ENCODE measurements at places on chromosomes 6 and 20.

- no peak for DNase-seq
Observed at GRCh38 chr20:36543184-36544133, 2.1 kb downstream of the MYL9 start.

GRCh38 chr6:134954272-134955000 is 4.5 kb upstream of the ALDH8A1 start:
- DNase-seq: no peak

GRCh38 chr6:167296902-167297301 is 5.8 kb downstream of the UNC93A start:
- DNase-seq: no peak

- DNase-seq: no peak
Observed at GRCh38 chr6:16989382-16989781, 112.5 kb upstream of the STMND1 start.

GRCh38 chr20:16299897-16300296 is 273.4 kb downstream of the KIF16B start:
- no peak for DNase-seq

GRCh38 chr6:4345543-4345942 is 210.2 kb upstream of the ECI2 start:
- no peak for DNase-seq

GRCh38 chr6:84242265-84242664 is 14.8 kb upstream of the CEP162 start:
- no peak for DNase-seq

- no peak for DNase-seq
Observed at GRCh38 chr6:11815231-11815630, 36.6 kb upstream of the ADTRP start.

DNA sequence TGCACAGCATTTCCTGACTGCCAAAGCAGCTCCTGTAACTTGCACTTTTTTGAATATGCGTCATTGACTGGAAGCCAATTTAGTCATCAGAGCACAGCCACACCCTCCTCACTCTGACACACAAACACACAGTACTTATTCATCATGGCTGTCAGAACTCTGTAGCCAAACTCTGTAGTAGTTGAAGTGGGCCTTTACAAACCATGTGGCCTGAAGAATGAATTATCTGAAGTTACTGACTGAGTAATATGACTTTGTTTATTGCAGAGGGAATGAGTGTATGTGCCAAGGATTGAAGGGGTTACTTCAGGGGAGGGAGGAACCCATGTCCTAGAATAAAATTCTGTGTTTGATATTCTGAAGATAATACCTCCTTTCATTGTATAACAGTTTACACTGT is 102.7 kb downstream of the FIG4 start:
- no peak for DNase-seq

GRCh38 chr6:35400111-35400510 is 52.0 kb upstream of the FANCE start:
- no peak for DNase-seq

GRCh38 chr6:123055256-123055655 is 59.2 kb downstream of the CLVS2 start:
- DNase-seq: no peak

DNA sequence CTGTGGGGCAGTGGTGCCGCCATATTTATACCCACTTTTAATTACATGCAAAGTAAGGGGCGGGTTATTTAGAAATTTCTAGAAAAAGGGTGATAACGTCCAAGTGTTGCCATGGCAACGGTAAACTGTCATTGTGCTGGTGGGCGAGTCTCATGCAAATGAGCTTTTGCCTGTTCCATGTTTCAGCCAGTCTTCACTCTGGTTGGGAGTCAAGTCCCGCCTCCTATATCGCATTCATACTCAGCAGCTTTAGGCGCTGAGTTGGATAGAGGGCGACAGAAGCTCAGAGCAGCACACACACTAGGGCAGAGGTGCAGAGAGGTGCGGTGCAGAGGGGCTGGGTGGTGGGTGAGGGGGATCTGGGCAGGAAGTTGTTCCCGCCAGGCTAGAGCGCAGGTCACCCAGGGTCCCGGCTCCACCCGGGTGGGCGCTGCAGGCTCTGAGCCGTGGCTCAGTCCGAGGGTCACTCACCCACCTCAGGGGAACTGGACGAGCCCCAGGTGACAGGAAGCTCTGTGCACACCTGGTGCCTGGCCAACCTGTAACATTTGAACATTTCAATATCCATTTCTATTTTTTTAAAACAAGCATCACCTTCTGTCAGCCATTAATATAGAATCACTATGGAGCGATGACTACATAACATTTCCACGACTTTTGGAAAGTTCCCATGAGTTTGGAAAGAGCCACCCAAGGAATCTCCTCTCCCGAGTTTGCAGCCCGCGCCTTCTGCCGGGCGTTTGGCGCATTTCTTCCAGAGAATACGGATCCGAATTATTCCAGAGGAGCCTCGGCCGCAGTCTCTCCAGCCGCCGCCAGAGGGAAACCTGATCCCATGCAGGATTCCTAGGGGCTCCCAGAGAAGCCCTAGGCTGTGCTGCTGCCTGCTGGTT is 89.1 kb upstream of the PHACTR3 start:
- no peak for DNase-seq

DNA sequence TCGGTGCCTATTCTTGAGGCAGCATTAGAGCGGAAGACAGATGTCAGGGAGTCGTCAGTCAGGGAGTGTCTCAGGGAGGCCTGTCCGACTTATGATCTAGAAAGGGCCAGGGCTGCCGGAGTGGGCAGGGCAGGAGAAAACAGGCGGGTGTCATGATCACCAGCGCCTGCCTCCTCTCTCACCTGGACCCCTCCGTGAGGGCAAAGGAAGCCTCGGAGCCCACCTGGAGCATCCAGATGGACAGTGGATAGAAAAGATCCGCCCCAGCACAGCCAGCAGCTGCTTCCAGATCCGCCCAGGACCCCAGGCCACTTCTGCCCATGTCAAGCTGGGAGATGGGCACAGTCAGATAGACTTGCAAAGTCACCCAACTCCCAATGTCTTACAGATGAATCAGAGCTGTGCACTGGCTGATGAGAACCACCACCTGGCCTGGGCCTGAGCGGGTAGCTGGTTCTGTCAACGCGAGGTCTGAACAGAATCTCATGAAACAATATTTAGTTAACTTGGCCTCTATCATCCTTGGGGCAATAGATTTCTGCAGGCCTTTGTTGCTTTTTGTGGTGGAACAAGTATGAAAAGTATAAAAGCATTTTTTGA is 22.2 kb downstream of the PSMG4 start:
- no peak for DNase-seq

Data from CD4-positive, alpha-beta T cell treated with Interleukin-6 at 100 ng/mL for 8 hours (primary cell).